Esophagus mucosa (tissue), 1 donor: ENCODE measurements at places on chromosomes 11 and 22. TPM values are rescaled to one million over a fixed set of nuclear protein-coding genes. Genes with fewer than 3 reads are reported as not detected.

- no peak for ATAC-seq
These were observed 133.4 kb downstream of the DCDC1 start for GRCh38 chr11:31236143-31236542.

UBQLN3 gene
- not detected for total RNA-seq

SPI1 gene
- total RNA-seq: 2.2 TPM

- ATAC-seq: no peak
These were observed 10.8 kb upstream of the CD81 start for GRCh38 chr11:2366276-2366675.

FAT3 gene
- total RNA-seq: 0.12 TPM
